ENCODE measurements at places on chromosomes 1 and 21. TPM values are rescaled to one million over a fixed set of nuclear protein-coding genes. Genes with fewer than 3 reads are reported as not detected.
A peak's percentile ranks its signal among the peaks of the same experiment; 100 is the strongest.

CHIA gene
- 6.3 TPM for total RNA-seq

NOL9 gene
- total RNA-seq = 23.6 TPM

HMCN1 gene
- total RNA-seq = 45.4 TPM

PGBD5 gene
- total RNA-seq = 5.1 TPM

ZNF648 gene
- total RNA-seq = not detected

S100A1 gene
- not detected for total RNA-seq

TMPRSS3 gene
- total RNA-seq = 4.1 TPM

LYPD8 gene
- not detected for total RNA-seq

MR1 gene
- total RNA-seq = 45.0 TPM

- no peak for DNase-seq
- H3K27me3 ChIP-seq = peaks cover 15% of the 10 kb centered on the region
- H3K4me1 ChIP-seq = no peaks in the 10 kb centered on the region
- no peak overlapping the region for H3K27ac ChIP-seq
These were observed 6.4 kb upstream of the KAZN start for GRCh38 chr1:14592004-14592631.

GRCh38 chr1:205247130-205247921, 19.6 kb downstream of the TMCC2 start:
- H3K27me3 ChIP-seq = no peaks in the 10 kb centered on the region
- H3K4me1 ChIP-seq = peaks cover 29% of the 10 kb centered on the region
- peak; percentile 54 for DNase-seq
- no peak overlapping the region for H3K4me3 ChIP-seq
- no peak overlapping the region for H3K27ac ChIP-seq

GRCh38 chr1:41547781-41548560, 63.5 kb upstream of the EDN2 start:
- no peaks in the 10 kb centered on the region for H3K4me1 ChIP-seq
- peak; percentile 42 for DNase-seq
- H3K36me3 ChIP-seq = no peaks in the 10 kb centered on the region

GRCh38 chr1:44926311-44926781, 60.0 kb downstream of the EIF2B3 start:
- H3K36me3 ChIP-seq = peaks cover 4% of the 10 kb centered on the region
- DNase-seq = no peak
- no peaks in the 10 kb centered on the region for H3K27me3 ChIP-seq
- no peak overlapping the region for H3K4me3 ChIP-seq
- H3K4me1 ChIP-seq = no peaks in the 10 kb centered on the region

- no peaks in the 10 kb centered on the region for H3K4me1 ChIP-seq
- DNase-seq = no peak
- H3K36me3 ChIP-seq = no peaks in the 10 kb centered on the region
- H3K27me3 ChIP-seq = no peaks in the 10 kb centered on the region
These were observed 11.7 kb downstream of the FLG start for GRCh38 chr1:152313319-152313801.

- no peak for DNase-seq
- H3K4me3 ChIP-seq = no peak overlapping the region
- H3K27me3 ChIP-seq = no peaks in the 10 kb centered on the region
- peaks cover 24% of the 10 kb centered on the region for H3K4me1 ChIP-seq
- no peak overlapping the region for H3K27ac ChIP-seq
These were observed 70.2 kb downstream of the GADD45A start for GRCh38 chr1:67755160-67755559.

GRCh38 chr1:175861626-175862367, 118.4 kb upstream of the TNR start:
- H3K36me3 ChIP-seq = no peaks in the 10 kb centered on the region
- no peaks in the 10 kb centered on the region for H3K27me3 ChIP-seq
- H3K4me1 ChIP-seq = no peaks in the 10 kb centered on the region
- no peak for DNase-seq
- no peak overlapping the region for H3K27ac ChIP-seq

DNA sequence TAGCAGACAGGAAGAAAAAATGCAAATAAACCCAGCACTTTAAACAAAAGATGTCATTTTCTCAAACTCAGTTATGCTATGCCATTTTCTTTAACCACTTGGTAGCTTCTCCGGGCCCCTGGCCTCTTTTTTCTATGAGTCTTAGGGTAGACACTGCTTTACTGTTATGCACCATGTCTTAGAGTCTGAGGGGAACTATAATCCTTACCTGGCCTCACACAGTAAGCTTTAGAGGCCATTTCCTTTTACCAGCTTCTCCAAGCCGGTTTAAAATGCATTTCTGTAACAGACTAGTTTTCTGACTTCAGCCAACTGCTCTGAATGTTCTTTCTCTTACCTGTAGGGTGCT, 73.7 kb upstream of the EDEM3 start:
- no peaks in the 10 kb centered on the region for H3K27me3 ChIP-seq
- H3K4me3 ChIP-seq = no peak overlapping the region
- H3K27ac ChIP-seq = no peak overlapping the region
- DNase-seq = no peak
- H3K36me3 ChIP-seq = no peaks in the 10 kb centered on the region

GRCh38 chr1:12339396-12339795, 109.6 kb downstream of the VPS13D start:
- no peak overlapping the region for H3K4me3 ChIP-seq
- no peak for DNase-seq
- H3K27me3 ChIP-seq = no peaks in the 10 kb centered on the region
- H3K27ac ChIP-seq = no peak overlapping the region
- H3K4me1 ChIP-seq = peaks cover 25% of the 10 kb centered on the region
- peaks cover 34% of the 10 kb centered on the region for H3K36me3 ChIP-seq

DNA sequence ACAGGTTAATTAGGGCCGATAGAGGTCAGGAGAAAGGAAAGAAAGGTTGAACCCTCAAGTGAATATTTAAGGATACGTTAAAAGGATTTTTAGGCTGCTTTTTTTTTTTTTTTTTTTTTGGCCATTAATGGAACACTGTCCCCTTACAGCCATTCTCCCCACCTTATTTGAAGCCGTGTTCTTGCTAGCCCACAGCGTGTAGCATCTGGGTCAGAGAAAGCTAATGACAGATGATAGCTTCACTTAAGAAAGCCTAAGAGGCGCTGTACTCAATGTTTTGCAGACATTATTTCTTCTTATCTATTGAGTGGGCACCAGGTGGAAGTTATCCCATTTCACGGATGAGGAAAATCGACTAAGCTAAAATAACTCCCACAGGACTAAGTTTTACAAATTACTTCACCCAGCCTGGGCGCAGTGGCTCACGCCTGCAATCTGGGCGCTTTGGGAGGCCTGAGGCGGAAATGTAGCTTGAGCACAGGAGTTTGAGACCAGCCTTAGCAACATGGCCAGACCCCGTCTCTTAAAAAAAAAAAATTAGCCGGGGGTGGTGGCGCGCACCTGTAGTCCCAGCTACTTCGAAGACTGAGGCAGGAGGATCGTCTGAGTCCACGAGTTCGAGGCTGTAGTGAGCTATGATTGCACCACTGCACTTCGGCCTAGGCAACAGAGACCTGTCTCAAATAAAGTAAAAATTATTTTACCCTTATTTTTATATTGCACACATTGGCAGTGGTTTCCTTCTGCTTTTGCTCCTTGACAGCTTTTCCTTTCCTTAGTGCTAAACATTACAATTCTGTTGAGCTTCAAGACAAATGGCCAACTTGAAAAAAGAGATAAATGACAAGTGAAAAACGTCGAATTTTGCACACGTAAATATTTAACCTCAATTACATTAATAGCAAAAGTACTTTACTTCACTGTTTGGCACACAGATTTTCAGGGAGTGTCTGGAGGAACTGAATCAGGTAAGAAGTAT, 1.1 kb upstream of the PHTF1 start:
- peaks cover 6% of the 10 kb centered on the region for H3K36me3 ChIP-seq
- peak overlapping the region; percentile 95 for H3K27ac ChIP-seq
- no peaks in the 10 kb centered on the region for H3K27me3 ChIP-seq
- H3K4me1 ChIP-seq = no peaks in the 10 kb centered on the region

DNA sequence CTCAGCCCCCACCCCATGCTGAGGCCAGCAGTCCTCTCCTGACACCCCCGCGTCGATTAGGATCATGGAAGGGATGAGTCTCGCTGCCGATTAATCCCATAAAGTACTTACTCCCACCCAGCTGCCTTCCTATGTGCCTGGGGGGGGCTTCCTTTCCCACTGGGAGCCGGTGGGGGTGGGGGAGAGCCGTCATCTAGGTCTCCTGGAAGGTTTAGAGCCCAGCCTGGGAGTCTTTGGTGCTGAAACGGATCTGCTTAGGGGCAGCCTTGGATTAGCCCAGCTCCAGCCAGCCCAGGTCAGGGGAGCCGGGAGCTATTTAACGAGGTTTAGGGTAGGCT, 9.8 kb downstream of the SAMD11 start:
- DNase-seq = no peak
- no peak overlapping the region for H3K4me3 ChIP-seq
- H3K27ac ChIP-seq = no peak overlapping the region
- H3K4me1 ChIP-seq = no peaks in the 10 kb centered on the region
- H3K36me3 ChIP-seq = no peaks in the 10 kb centered on the region
- peaks cover 39% of the 10 kb centered on the region for H3K27me3 ChIP-seq

DNA sequence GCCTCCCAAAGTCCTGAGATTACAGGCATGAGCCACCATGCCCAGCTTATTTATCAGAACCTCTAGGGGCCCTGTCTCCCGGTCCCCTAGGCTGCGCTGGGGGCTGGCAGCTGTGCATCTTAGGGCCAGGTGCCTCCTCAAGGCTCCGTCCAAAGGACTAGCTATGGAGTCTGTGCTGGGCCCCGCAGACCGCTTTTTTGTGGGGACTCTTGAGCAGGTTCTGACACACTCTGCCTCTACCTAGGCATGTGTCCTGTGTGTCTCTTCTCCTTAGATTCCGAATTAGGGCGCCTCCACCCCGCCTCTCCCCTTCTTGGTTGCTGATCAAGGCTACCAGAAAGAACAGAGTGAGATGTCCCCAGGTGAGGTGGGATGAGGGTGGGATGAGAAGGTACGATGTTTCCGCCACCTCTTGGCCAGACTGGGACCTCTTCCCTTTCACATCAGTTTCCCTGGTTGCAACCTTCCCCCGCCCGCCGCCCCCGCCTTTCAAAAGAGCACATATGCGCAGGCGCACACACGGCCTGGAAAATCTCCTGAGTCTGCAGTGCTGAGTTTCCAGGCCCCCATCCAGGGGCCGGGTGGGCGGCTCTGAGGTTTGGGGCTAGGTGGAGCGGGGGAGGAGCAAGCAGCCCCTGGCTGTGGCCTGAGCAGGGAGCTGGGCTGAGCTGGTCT, 5.0 kb upstream of the PTPN7 start:
- H3K4me3 ChIP-seq = no peak overlapping the region
- H3K27me3 ChIP-seq = no peaks in the 10 kb centered on the region
- peak; percentile 57 for DNase-seq
- peaks cover 11% of the 10 kb centered on the region for H3K4me1 ChIP-seq

- H3K4me1 ChIP-seq = peaks cover 13% of the 10 kb centered on the region
- no peak overlapping the region for H3K4me3 ChIP-seq
- DNase-seq = no peak
- no peaks in the 10 kb centered on the region for H3K27me3 ChIP-seq
- H3K27ac ChIP-seq = no peak overlapping the region
- H3K36me3 ChIP-seq = no peaks in the 10 kb centered on the region
These were observed 159.2 kb downstream of the GALNT2 start for GRCh38 chr1:230226007-230226800.

DNA sequence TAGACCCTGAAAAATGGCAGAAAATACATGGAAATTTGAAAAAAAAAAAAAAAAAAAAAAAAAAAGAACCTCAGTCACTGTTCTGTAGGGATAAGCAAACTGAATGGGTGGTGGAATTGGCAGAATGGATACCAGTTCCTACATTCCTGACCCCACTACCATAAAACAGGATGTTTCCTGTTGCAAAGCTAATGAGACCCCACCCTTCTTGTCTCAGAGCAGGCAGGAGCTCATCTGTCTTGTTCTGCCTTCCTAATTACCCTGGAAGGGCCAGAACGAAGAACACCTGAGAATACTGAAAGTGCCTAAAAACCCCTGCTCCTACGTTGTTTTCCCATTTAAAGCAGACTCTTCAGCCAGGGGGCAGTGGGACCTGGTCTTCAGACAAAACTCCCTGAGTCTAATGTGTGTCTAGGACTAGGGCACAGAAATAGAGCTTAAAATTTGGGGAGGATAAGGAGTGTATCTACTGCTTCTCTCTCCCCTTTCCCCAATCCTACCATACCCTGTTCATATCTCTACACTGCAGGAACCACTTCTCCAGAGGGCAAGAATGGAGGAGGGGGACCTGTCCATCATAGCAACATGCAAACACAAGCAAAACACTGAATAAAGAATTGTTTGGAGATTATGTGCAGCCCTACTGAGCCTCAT, 3.9 kb downstream of the C1orf56 start:
- no peak overlapping the region for H3K4me3 ChIP-seq
- no peaks in the 10 kb centered on the region for H3K27me3 ChIP-seq
- no peak for DNase-seq

DNA sequence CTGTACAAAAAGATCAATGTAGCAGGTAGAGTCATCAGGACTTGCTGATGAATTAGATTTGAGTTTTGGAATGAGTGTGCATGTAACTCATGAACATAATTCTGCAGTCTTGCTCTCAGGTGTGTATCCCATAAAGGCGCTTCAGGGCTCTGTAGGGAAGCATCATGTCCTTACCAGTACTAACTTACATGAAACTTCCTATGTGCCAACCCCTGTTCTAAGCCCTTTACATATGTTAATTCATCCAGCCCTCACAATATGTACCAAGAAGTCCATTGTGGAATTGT, 2.1 kb upstream of the FCRLB start:
- no peaks in the 10 kb centered on the region for H3K36me3 ChIP-seq
- H3K27me3 ChIP-seq = no peaks in the 10 kb centered on the region
- DNase-seq = no peak
- H3K27ac ChIP-seq = no peak overlapping the region

GRCh38 chr21:42190486-42190863, 28.5 kb upstream of the ABCG1 start:
- no peak overlapping the region for H3K4me3 ChIP-seq
- H3K36me3 ChIP-seq = no peaks in the 10 kb centered on the region
- DNase-seq = no peak
- H3K27ac ChIP-seq = no peak overlapping the region

DNA sequence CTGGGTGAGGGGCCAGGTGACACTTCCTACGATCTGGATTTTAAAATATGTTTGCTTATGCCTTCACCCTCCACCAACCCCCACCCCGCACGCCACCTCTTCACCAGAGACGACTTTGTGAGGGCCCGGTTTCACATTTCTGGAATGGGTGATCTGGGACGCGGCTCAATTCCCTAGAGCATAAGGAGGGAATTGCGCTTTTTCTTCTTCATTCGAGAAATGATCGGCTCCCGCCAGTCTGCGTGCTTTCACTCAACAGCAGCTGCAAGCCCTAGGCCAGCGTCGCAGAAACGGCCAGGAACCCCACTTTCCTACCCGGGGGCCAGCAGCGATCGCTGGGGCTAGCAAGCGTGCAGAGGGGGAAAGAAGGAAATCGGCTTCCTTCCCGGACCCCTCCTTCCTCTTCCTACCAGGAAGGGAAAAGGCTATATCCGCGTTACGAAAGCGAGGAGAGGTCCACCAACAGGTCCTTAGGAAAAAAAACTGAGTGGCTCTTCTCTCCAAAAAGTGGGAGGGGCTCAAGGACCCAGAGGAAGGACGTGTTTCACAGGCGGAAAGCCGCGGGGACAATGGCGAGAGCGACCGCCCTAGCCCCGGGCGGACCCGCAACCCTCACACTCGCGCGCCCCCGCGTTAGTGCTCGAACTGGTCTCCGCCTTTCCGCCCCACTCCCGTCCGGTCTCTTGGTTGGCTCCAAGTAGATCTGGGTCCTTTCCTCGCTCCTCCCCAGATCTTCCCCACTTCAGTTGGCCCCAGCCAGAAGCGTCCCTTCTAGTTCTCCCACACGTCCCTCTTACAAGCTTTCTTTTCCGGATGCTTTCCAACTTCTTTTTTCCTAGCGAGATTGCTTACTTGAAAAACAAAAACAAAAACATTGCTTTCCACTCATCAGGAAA, 1.1 kb upstream of the ADAMTS1 start:
- DNase-seq = peak; percentile 86
- H3K27me3 ChIP-seq = peaks cover 4% of the 10 kb centered on the region
- peak overlapping the region; percentile 94 for H3K27ac ChIP-seq
